Cortex of kidney (tissue), 1 donor: ENCODE measurements at places on chromosomes 7 and 10.

- DNase-seq, result no peak
Measured at GRCh38 chr7:44101303-44101965, 2.7 kb upstream of the AEBP1 start.

DNA sequence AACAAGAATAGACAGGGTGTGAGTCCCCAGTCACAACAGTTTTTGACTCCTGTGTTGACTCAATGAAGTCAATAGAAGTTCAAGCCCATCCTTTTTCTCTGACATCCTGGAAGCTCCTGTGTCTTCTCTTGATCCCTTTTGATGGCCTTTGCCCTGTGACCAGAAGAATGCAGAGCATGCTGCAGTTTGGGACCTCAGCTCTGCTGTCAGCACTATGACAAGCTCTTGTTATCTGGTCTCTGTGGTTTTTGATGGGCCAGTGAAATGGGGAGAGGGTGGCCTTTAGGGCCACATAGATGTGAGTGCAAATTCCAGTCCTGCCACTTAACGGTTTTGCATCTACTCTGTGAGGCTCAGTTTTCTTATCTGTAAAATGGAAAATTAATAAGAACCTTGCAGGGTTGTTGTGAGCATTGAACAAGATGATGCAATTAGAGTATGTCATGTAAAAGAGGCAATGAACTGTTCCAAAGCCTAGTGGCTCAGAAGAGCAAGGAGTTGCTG lies 102.4 kb upstream of the IKZF1 start:
- DNase-seq, result no peak

- DNase-seq, result no peak
Measured at GRCh38 chr10:34593930-34594329, 221.2 kb downstream of the PARD3 start.

DNA sequence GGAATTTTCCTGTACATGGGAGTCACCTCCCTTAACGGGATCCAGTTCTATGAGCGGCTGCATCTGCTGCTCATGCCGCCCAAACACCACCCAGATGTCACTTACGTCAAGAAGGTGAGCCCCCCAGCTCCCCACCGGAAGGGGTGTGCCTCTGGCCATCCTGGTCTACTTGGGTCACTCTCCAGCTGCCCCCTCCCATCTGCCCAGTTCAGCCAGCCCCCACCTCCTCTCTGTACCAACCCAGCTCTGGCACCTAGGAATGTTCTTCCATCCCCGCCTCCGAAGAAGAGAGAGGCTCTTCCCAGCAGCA lies 5.0 kb downstream of the FASTK start:
- no peak for DNase-seq

DNA sequence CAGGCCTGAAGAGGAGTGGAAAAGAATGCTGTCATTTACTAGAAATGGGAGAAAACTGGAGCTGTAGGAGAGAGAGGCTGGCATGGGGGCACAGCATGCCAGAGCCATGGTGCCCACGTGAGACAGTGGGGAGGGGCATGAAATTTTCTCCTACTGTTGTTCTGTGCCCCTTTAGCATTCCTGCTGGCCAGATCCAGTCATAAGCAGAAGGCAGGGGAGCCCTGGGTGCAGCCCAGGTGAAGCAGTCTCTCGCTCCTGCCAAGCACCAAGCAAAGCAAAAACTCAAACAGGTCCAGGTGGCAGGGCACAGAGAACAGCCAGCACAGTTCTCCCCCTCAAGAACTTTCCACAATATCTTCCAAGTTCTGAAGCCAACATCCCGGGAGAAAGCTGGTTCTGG lies 383.2 kb downstream of the TCERG1L start:
- no peak for DNase-seq

DNA sequence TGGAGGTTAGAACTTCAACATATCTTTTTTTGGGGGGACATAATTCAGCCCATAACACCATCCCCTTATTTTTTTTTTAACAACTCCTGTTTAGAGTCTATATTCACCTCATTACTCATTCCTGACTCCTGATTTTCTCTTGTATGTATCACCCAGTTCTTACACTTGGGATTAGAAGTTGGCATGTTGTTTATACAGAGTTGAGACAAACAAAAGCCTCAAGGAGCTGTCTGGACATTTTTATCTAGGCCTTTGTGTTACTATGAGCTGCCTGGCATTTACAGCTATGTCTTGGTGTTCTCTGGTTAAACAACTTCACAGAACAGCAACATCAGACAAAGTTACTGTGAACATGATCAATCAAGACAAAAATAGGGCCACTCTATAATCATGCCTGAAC lies 517.5 kb downstream of the KIF20B start:
- no peak for DNase-seq

GRCh38 chr7:96061009-96061408 lies 260.9 kb downstream of the SLC25A13 start:
- no peak for DNase-seq

DNA sequence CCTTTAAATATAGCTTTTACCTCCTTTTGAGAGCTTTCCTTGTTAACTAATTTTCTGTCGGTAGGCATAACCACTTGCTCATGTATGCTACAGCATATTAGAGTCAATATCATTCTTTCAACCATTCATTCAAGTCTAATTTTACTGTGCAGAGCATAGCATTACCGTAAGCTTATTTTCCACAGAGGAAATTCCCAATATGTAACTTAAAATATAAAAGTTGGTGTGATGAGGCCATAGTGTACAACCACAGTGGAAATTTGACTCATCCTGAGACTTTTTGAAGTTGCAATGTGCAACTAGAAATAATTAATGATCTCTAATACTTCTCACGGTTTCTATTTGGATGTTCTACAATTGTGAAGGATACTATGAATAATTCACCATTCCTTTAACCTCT lies 80.6 kb upstream of the KLF6 start:
- no peak for DNase-seq

GRCh38 chr10:61398366-61399129 lies 54.6 kb downstream of the TMEM26 start:
- DNase-seq, result no peak

GRCh38 chr7:117704063-117704462 lies 169.2 kb downstream of the CTTNBP2 start:
- DNase-seq, result no peak

GRCh38 chr7:27802999-27803398 lies 63.0 kb downstream of the TAX1BP1 start:
- DNase-seq, result no peak

- no peak for DNase-seq
Measured at GRCh38 chr7:19958309-19958896, 185.0 kb upstream of the TMEM196 start.

DNA sequence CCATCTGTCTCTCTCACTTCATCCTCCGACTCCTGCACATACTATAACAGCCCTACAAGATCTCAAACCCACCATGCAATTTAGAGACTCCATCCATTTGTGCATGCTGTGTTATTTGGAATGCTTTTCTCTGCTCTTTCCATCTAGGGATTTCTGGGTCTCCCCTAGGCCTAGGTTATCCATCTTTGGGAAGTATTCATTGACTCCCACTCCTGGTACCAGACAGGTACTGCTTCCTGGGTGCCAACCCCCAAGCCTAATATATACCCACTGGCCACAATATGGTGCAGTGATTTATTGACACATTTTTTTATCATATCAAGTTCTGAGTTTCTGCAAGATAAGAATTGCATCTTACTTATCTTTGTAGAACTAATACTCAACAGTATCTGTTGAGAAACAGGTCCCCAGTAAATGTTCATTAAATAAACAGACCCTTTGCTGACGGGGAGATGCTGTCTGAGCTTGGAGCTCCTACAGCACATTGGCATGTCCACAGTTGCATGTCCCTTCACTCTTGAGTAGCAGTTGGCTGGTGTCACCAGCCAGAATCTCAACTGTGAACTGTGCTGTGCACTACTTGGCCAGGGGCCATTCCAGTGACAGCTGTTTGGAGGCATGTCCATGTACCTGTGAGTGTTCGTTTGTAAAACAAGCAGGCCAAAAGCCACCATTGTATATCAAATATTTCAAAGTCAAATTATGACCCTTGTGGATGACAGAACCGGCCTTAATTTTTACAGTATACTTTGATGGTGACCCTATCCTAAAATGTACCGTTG lies 223.3 kb upstream of the NFE2L3 start:
- DNase-seq, result no peak

DNA sequence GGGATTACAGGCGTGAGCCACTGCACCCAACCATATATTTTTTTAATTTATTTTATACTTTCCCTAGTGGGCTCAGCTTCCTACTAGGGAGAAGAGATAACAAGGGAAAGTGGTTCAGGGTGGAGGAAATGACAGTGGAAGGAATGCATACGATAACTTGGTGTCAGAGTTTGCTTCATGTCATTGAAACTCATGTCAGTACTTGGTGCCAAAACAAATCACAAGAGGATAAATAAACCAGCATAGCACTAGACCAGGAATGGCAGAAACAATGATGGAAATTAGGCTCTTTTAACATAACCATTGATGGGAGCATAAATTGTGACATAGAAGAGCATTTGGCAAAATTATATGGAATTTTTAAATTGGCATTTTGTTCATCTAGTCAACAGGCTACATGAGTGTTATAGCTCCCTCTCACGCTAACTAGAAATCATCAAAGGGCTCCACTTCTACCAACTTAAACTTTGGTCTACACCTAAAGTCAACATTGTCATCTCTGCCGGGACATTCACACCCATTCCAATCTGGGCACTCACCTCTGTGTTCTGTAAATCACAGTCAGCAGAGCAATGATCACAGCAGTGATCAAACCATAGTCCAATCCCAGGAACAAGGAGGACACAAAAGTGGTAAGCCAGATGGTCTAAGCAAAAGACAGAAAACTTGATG lies 41.2 kb downstream of the PSMC2 start:
- DNase-seq, result no peak

- no peak for DNase-seq
Measured at GRCh38 chr7:37265006-37265405, 183.7 kb downstream of the ELMO1 start.

- DNase-seq, result no peak
Measured at GRCh38 chr7:114264023-114264422, 150.6 kb upstream of the FOXP2 start.

DNA sequence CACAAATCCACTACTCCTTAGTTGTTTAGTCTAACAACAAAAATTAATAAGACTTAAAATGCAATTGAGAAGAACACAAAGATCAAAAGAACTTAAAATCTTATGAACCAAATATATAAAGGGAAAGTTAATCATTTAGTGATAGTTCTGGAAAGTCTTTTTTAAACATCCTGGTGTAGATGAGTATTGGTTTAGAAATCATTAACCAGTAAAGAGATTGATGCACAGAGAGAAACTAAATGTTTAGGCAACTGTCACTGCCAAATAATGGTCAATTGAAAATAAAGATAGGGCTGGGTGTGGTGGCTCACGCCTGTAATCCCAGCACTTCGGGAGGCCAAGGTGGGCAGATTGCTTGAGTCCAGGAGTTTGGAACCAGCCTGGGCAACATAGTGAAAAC lies 44.9 kb downstream of the SP8 start:
- DNase-seq, result no peak

GRCh38 chr10:79022565-79023230 lies 46.1 kb upstream of the ZMIZ1 start:
- DNase-seq, result no peak

DNA sequence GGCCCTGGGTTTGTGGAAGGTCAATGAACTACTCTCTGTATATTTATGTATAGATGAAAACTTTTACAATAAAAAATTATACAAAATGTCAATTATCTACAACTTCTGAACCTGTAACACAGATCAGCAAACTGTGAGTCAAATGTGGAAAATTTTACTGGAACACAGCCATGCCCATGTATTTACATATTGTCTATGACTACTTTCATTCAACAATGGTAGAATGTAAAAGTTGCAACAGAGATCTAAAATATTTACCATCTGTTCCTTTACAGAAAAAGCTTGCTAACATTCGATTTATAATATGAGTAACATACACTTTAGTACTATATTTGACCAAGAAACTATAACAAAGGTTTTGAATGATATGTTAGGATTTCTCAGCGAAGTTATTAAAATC lies 481.6 kb downstream of the PARD3 start:
- no peak for DNase-seq

GRCh38 chr10:114030140-114030539 lies 13.5 kb upstream of the ADRB1 start:
- no peak for DNase-seq

DNA sequence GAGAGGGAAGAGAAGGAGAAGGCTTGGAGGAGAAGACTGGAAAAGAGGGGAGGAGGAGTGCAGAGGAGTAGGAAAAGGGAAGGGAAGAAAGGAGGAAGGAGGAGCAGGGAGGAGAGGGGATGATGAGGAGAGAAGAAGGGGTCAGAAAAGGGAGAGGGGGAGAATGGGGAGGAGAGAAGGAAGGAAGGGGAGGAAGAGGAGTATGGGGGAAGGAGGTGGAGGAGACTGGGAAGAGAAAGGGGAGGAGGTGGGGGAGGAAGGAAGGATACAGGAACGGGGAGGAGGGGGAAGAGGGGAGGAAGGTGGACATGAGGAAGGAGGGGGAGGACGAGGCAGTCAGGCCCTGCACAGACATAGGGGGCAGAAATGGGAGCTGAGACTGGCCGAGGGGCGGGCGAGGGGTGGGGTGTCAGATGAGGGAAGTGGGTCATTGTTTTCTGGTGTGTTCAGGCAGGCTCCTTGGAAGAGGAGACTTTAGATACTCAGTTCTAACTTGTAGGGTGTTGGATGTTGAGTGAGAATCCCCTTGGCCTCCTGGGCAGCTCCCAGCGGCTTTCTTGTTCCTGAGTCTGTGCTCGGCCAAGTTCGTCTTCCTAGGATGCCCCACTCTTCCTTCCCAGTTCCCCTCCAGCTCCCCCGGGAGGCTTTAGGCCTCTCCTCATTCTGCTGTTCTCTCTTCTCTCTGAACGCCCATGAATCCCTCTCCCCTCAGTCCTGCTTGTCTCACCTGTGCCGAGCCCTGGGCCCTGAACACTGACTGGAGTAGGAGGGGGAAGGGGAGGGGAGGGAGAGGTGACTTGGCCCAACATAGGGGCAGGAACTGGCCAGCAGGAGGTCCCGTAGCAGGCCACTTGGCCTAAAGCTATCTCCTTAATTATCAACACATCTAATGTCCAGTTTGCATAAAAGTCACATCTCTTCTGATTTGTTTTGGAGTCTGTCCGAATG lies 12.8 kb upstream of the CRHR2 start:
- DNase-seq, result no peak

DNA sequence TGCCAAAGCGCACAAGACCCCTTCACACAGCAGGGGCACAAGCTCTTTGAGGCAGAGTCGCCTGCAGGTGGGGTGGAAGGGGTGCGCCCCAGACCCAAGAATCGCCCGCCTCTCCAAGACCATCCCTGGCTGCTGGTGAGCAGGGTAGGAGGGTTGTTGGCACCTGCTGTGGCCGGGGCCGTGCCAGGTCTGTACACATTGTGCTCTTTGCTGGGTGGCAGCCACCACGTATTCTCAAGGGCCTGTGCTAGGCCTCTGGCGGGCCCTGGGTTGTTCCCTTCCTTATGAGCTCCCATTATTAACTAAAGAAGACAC lies 84.4 kb downstream of the LHPP start:
- no peak for DNase-seq

- DNase-seq, result no peak
Measured at GRCh38 chr10:51564896-51565510, 134.4 kb downstream of the CSTF2T start.

DNA sequence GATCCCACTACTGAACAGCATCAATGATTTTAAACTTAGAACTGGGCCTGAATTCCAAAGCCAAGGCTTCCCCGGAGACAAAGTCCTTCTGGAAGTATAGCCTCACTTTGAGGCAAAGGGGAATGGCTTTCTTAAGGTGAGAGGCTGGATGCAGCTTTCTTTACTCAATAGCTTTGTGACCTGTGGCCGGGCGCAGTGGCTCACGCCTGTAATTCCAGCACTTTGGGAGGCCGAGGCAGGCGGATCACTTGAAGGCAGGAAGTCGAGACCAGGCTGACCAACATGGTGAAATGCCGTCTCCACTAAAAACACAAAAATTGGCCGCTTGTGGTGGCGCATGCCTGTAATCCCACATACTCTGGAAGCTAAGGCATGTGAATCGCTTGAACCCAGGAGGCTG lies 3.2 kb upstream of the FGFR2 start:
- DNase-seq, result no peak

GRCh38 chr7:50632561-50633413 lies 67.6 kb upstream of the DDC start:
- no peak for DNase-seq
